ENCODE measurements at places on chromosomes 4 and X.

DNA sequence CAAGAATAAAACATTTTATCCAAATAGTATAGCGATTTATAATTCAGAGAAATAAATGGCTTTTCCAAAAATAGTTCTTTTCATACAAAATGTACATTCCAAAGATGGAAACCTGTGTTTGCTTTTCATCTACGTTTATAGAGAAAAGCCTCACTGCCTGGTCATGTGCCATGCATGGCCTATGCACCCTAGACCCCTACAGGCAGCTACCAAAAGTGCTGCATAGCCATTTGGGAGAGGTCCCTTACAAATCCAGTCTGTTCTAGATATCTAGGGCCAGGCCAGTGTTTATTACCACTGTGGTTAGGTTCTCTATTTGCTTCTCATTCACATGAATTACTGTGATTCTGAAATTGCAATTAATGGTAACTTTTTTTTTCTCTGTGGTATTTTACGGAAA, 17.2 kb downstream of the HMGB2 start:
- no peak for DNase-seq

GRCh38 chrX:138777230-138777629, 65.7 kb upstream of the FGF13 start:
- no peak for DNase-seq

DNA sequence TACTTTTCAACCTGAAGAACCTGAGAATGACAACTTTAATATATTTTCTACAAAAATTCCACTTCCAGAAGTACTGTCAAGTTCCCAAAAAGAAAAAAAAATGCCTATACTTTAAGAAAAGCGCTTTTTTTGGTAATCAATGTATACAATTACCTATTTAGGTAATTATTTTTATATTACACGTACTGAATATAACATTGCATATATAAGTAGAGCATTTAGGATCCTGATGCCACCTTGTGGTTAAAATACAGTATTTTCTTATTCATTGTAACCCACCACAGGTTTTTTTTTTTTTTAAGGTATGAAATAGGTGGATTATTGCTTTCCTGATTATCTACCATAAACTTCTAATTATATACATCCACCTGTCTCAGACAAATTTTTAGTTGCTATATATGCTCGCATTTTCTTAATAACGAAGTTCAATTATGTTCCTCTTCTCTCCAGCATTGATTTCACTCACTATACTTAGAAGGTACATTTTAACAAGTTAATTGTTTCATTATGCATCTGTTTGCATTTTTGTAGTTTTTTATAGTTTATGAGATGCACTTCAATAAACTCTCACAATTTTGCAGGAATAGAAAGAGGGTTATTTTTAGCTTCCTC, 5.2 kb downstream of the MAP9 start:
- peak; percentile 54 for DNase-seq

- no peak for DNase-seq
Observed at GRCh38 chrX:100381619-100382018, 28.5 kb downstream of the PCDH19 start.

- peak; percentile 48 for DNase-seq
Observed at GRCh38 chr4:152079543-152080293, 318.9 kb upstream of the GATB start.

GRCh38 chrX:1390621-1391369, 1.1 kb downstream of the SLC25A6 start:
- DNase-seq, result no peak

DNA sequence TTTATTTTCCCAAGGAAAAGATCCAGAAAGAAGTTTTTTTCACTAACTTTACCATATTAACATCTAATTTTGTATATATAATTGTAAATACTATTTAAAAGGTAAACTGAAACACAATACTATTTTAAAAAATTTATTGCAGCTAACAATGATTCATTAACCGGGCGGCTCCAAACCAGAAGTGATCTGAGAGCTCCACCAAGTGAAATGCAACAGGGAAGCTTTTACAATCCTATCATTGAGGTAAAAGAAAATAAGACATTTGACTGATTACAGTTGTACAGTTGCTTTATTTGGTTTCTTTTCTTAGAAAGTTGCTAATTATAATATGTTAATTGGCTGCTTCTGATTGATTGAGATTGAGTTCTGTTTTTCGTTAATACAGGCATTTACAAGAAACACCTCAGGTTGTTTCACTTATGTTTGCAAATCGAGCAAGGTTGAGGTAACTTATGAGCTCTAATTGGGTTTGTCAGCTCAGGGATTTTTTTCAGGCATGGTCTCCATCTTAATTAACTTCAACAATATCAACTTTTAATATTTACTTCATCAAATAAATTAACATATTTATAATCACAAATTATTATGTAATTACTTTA, 220.2 kb upstream of the UGT8 start:
- DNase-seq, result no peak

- DNase-seq, result no peak
Observed at GRCh38 chr4:33725861-33726260, 2518.5 kb downstream of the ARAP2 start.

- no peak for DNase-seq
Observed at GRCh38 chr4:174753021-174753420, 76.0 kb downstream of the GLRA3 start.

- no peak for DNase-seq
Observed at GRCh38 chrX:15719324-15719968, 18.6 kb upstream of the CA5B start.

- no peak for DNase-seq
Observed at GRCh38 chr4:160202802-160203201, 1099.9 kb downstream of the RAPGEF2 start.
